Heart left ventricle (tissue), 16 donors: ENCODE measurements at places on chromosomes 6 and 20. TPM values are rescaled to one million over a fixed set of nuclear protein-coding genes. Genes with fewer than 3 reads are reported as not detected.
A peak's percentile ranks its signal among the peaks of the same experiment; 100 is the strongest.

GRCh38 chr20:51554538-51555165 is 12.1 kb upstream of the NFATC2 start:
- H3K4me1 ChIP-seq, result no peaks in the 10 kb centered on the region
- no peak for DNase-seq
- H3K4me3 ChIP-seq, result no peak overlapping the region
- H3K27me3 ChIP-seq, result no peaks in the 10 kb centered on the region
- H3K36me3 ChIP-seq, result no peaks in the 10 kb centered on the region
- no peak overlapping the region for H3K27ac ChIP-seq

DNA sequence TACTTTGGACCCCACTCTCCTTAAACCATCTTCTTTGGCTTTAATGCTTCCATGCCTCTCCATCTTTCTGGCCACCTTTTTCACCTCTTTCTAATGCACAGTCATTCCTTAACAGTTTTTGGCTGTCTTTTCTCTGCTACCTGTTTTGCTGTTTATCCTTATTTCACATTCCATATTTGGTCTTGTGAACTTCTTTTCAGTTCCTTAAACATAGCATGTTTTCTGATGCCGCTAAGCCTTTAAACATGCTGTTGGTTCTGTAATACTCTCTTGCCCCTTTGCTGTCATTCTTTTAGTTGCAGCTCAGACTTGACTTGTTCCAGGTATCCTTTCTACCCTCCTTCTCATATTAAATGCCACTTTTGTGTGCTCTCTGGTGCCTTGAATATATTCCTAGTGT is 35.8 kb downstream of the TOP1 start:
- no peak overlapping the region for H3K27ac ChIP-seq
- no peaks in the 10 kb centered on the region for H3K36me3 ChIP-seq
- no peak overlapping the region for H3K4me3 ChIP-seq
- DNase-seq, result no peak

DNA sequence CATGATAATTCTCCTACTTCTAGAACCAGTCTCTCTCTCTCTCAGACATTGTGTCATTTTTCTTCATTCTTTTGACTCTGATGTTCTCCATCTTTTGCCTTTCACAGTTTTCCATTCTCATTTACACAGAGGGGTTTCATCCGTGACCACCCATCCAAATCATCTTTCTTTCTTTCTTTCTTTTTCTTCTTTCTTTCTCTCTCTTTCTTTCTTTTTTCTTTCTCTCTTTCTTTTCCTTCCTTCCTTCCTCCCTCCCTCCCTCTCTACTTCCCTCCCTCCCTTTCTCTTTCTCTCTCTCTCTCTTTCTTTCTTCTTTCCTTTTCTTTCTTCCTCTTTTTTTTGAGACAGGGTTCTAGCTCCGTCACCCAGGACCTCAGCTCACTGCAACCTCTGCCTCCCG is 19.9 kb upstream of the SASH1 start:
- H3K4me3 ChIP-seq, result no peak overlapping the region
- H3K27me3 ChIP-seq, result no peaks in the 10 kb centered on the region
- no peaks in the 10 kb centered on the region for H3K4me1 ChIP-seq
- H3K27ac ChIP-seq, result no peak overlapping the region
- H3K36me3 ChIP-seq, result no peaks in the 10 kb centered on the region

GRCh38 chr20:61353261-61354000 is 101.4 kb downstream of the CDH4 start:
- H3K36me3 ChIP-seq, result no peaks in the 10 kb centered on the region
- DNase-seq, result no peak
- H3K4me3 ChIP-seq, result no peak overlapping the region
- no peaks in the 10 kb centered on the region for H3K4me1 ChIP-seq
- peaks cover 40% of the 10 kb centered on the region for H3K27me3 ChIP-seq

DNA sequence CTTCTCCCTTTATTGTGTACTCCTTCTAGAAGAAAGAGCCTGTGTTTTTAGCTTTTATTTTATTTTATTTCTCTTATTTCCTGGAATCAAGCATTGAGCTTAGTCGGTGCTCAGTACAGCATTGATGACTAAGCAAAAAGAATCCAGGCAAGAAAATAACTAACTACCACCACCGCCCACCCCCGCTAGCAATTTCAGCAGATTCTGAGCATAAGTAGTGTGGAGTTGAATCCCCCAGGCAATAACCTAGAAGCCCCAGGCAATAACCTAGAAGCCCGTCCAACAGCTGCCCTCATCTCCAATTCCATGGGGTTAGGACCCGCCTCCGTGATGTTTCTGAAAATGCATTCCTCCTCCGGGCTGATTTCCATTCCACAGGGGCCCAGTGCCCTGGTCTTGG is 258.0 kb upstream of the TAB2 start:
- no peaks in the 10 kb centered on the region for H3K27me3 ChIP-seq
- H3K4me1 ChIP-seq, result peaks cover 46% of the 10 kb centered on the region
- DNase-seq, result no peak
- no peaks in the 10 kb centered on the region for H3K36me3 ChIP-seq

- H3K36me3 ChIP-seq, result no peaks in the 10 kb centered on the region
- no peak overlapping the region for H3K27ac ChIP-seq
- no peak for DNase-seq
- H3K4me3 ChIP-seq, result no peak overlapping the region
Measured at GRCh38 chr6:153590411-153590810, 448.6 kb upstream of the OPRM1 start.

The HLA-DOB gene
- 0.33 TPM for total RNA-seq

- no peaks in the 10 kb centered on the region for H3K4me1 ChIP-seq
- no peak overlapping the region for H3K27ac ChIP-seq
- H3K4me3 ChIP-seq, result no peak overlapping the region
- no peaks in the 10 kb centered on the region for H3K27me3 ChIP-seq
- DNase-seq, result no peak
- no peaks in the 10 kb centered on the region for H3K36me3 ChIP-seq
Measured at GRCh38 chr6:101088594-101088993, 207.5 kb upstream of the ASCC3 start.

DNA sequence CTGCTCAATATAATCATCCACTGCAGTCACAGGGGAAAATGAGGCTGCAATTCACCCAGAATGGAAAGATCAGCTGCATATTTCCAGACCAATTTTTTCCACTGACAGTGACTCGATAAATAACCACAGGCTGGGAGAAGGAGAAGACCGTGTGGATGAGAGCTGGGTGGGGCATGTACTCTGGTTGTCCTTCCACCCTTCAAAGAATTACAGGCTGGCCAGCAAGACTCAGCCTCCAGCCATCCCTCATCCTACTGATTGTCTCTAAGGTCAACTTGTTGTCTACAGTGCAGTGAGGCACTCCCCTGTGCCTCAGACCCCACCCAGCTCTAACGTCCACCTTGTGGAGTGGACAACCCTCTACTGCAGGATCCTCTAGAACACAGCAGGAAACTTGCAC is 14.5 kb upstream of the MAS1 start:
- no peaks in the 10 kb centered on the region for H3K36me3 ChIP-seq
- no peaks in the 10 kb centered on the region for H3K27me3 ChIP-seq
- H3K27ac ChIP-seq, result no peak overlapping the region
- H3K4me1 ChIP-seq, result no peaks in the 10 kb centered on the region

DNA sequence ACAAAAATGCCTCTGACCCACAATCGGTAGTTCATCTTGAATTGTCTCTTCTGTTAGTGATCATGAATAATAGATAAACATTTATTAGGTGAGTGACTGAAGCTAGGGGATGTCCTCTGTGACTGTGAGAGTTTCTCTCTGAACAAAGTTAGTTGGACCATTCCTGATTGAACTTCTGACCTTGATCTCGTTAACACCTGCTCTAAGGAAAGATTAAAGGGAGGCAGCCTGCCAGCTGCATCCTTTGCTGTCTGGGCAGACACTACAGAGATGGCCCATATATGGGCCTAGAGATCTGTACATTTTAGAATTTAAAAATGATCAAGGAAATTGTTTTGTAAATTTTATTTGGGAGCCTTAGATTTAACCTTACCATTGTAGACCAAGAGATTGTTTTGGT is 27.3 kb downstream of the MAPK14 start:
- H3K27me3 ChIP-seq, result no peaks in the 10 kb centered on the region
- no peak for DNase-seq
- no peak overlapping the region for H3K27ac ChIP-seq
- H3K4me1 ChIP-seq, result peaks cover 43% of the 10 kb centered on the region
- peaks cover 26% of the 10 kb centered on the region for H3K36me3 ChIP-seq

The ANKEF1 gene
- total RNA-seq, result 2.4 TPM

- H3K4me3 ChIP-seq, result no peak overlapping the region
- H3K36me3 ChIP-seq, result peaks cover 45% of the 10 kb centered on the region
- no peaks in the 10 kb centered on the region for H3K27me3 ChIP-seq
Measured at GRCh38 chr6:36113703-36114102, 16.6 kb upstream of the MAPK13 start.

- no peak for DNase-seq
- H3K4me3 ChIP-seq, result no peak overlapping the region
- no peaks in the 10 kb centered on the region for H3K27me3 ChIP-seq
- peaks cover 18% of the 10 kb centered on the region for H3K4me1 ChIP-seq
Measured at GRCh38 chr6:35080821-35081425, 60.2 kb downstream of the TCP11 start.

The SEMG1 gene
- total RNA-seq, result not detected

GRCh38 chr6:28565823-28566526 is 40.3 kb downstream of the GPX5 start:
- no peak overlapping the region for H3K4me3 ChIP-seq
- no peaks in the 10 kb centered on the region for H3K36me3 ChIP-seq
- H3K27me3 ChIP-seq, result peaks cover 3% of the 10 kb centered on the region

GRCh38 chr6:139373928-139374356 is 506 bp downstream of the CITED2 start:
- peaks cover 38% of the 10 kb centered on the region for H3K4me1 ChIP-seq
- H3K36me3 ChIP-seq, result no peaks in the 10 kb centered on the region
- no peaks in the 10 kb centered on the region for H3K27me3 ChIP-seq
- DNase-seq, result no peak
- H3K27ac ChIP-seq, result peak overlapping the region; percentile 99

The TSPYL1 gene
- 147 TPM for total RNA-seq

DNA sequence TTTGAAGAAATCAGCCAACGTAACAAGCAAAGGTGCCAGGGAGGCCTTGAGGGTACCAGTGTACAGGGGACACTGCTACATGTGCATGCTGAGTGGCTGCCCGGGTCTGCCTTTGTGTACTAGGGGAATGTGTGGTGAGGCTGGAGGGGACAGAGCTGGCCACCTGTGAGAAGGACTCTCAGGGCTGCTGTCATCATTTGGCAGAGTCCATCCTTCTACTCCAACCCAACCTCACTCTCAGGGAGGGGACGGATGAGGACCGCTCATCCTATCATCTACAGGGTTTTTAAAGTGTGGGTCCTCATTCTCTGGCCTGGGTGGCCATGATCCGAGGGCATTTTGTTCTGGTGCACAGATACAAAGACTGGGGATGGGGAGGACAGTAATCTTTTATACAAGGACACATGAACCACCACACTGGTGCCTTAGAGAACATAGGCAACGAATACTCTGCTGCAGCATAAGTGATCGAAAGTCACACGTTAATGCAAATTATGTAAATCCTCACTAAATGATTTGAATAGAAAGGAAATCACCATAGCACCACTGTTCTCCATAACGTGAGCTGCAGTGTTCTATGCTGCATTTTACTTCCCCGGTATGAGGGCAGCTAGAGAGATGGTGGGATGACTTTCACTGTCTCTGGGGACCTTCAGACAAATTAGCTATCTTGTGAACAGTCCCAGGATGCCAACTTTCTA is 181.4 kb downstream of the GMPR start:
- H3K4me1 ChIP-seq, result no peaks in the 10 kb centered on the region
- H3K36me3 ChIP-seq, result no peaks in the 10 kb centered on the region
- no peak overlapping the region for H3K27ac ChIP-seq
- H3K4me3 ChIP-seq, result no peak overlapping the region
- DNase-seq, result no peak
- H3K27me3 ChIP-seq, result no peaks in the 10 kb centered on the region

- peak; percentile 31 for DNase-seq
- no peaks in the 10 kb centered on the region for H3K27me3 ChIP-seq
- no peaks in the 10 kb centered on the region for H3K36me3 ChIP-seq
- no peak overlapping the region for H3K4me3 ChIP-seq
Measured at GRCh38 chr6:25122001-25122400, 157.2 kb upstream of the CARMIL1 start.

DNA sequence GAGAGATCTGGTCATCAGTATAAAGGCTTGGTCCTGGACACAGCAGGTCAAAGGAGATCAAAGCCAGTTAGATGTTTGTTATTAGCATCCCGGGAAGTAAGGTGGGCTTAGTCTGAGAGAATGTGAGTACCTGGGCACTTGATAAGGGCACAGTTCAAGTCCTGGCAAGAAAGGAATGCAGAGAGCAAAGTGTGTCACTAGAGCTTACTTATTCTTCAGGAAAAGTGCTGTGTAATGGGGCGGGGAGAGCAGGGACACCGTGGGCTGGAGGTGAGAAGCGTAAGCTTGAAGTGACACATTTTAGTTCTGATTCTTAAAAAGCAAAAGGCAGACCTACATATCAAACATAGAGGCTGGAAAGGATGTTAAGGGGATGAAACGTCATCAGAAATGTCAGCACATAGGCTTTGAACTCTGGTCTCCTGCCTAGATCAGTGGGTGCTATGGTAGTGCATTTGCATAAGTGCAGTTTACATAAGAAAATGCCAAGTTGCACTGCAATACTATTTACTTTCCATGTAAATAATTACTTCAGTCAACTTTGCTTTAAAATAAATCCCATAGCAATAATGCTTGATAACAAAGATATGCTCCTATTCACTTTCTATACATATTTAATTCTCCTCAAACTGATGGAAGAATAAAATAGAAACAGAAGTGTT is 2.6 kb downstream of the SAMD5 start:
- no peaks in the 10 kb centered on the region for H3K36me3 ChIP-seq
- H3K4me1 ChIP-seq, result peaks cover 18% of the 10 kb centered on the region
- DNase-seq, result no peak
- H3K27me3 ChIP-seq, result peaks cover 18% of the 10 kb centered on the region
- no peak overlapping the region for H3K4me3 ChIP-seq

The DLK2 gene
- 2.8 TPM for total RNA-seq

DNA sequence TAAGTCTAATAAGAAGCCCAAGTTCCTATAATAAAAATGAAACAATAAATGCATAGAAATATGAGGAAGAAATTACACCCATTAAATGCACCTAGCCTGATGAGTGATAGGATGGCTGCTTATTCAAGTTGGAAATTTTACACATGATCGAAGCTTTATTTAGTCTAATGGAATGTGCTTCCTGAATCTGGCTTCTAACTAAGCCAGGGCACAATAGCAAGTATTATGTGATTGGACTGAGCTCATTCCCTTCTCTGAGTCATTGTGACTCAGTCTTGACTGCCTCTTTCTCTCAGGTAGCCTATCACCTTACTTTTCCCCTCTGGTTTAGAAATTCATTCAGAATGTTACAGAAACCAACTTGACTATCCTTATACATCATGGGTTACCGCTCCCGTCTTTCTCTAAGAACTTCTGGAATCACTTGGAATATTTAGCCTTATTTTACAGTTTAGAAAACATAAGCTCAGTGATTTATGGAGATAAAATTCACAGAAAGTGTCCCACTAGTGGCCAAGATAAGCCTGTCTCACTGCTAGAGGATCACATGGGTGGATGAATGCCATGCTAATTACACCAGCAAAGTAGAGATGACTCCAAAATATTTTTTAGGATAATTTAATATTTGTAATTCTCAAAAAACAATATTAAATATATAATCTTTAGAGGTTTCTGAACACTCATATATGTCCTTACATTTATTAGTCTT is 505.3 kb upstream of the JAG1 start:
- H3K4me1 ChIP-seq, result peaks cover 9% of the 10 kb centered on the region
- no peak overlapping the region for H3K4me3 ChIP-seq
- no peaks in the 10 kb centered on the region for H3K27me3 ChIP-seq
